Stimulated activated CD8-positive, alpha-beta memory T cell treated with anti-CD3 and anti-CD28 coated beads, Interleukin-4, amount 100 ng/mL, for 48 hours (primary cell): ENCODE measurements at places on chromosomes 11 and 22.
A peak's percentile ranks its signal among the peaks of the same experiment; 100 is the strongest.

DNA sequence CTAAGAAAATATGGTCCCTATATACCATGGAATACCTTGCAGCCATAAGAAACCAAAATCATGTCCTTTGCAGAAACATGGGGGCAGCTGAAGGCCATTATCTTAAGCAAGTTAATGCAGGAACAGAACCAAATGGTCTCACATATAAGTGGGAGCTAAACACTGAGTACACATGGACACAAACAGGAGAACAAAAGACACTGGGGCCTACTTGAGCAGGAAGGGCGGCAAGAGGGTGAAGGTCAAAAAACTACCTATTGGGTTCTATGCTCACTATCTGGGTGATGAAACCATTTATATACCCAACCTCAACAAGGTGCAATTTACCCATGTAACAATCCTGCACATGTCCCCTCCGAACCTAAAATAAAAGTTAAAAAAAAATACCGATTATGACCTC lies 22.5 kb downstream of the GAS2 start:
- no peak for DNase-seq

DNA sequence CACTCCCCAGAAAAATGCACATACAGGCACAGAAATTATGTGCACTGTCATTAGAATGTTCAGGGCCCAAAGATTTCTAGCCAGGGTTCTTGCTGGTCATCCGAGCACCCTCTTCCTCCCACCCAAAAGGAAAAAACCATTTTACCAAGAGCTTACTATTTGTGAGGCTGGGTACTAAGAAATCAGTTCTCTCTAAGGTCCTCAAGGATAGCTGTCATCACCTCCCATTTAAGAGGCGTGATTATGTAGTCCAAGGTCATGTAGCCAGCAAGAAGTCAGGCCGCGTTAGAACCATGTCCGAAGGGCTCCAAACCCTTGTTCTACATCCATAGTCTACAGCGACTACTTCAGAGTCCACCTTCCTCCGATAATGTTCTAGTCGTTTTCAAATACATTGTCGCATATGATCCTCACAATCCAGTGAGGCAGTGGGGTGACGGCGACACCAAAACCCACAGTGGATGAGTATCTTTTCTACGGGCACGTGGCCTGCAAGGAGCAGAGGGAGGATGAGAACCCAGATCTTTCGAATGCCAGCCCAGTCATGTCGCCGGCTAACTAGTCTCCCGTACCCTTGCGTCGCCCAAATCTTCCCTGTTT lies 634 bp downstream of the TIMM8B start:
- peak; percentile 66 for DNase-seq

DNA sequence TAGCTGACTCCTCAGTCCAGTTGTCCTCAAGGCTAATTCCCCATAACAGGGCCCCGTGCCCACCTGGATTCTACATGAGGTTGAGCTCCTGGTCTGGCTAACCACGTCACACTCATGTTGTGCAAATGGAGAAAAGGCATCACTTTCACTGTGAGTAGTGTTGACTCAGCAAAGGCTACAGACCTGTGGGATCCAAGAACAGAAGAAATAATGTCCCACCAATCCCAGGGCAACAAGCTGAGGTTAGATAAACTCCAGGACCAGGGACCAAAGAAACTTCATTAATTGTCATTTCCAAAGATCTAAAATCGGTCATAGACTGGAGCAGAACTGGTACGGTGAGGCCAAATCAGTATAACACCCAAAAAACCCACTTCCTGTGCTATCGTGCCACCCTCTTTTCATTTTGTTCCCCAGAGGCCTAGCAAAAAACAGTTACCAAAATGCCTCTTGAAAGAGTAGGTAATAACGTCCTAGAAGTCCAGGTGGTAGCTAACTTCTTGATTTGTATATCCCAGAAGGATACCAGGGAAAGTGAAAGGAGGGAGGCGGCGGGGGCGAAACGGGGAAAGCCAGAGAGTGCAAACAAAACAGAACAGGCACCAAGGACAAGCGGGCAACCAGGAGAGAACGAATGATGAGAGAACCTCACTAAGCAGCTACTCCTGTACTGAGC lies 1.4 kb downstream of the PCSK7 start:
- DNase-seq, result peak; percentile 73

GRCh38 chr11:59225017-59225416 lies 12.3 kb upstream of the MPEG1 start:
- no peak for DNase-seq

DNA sequence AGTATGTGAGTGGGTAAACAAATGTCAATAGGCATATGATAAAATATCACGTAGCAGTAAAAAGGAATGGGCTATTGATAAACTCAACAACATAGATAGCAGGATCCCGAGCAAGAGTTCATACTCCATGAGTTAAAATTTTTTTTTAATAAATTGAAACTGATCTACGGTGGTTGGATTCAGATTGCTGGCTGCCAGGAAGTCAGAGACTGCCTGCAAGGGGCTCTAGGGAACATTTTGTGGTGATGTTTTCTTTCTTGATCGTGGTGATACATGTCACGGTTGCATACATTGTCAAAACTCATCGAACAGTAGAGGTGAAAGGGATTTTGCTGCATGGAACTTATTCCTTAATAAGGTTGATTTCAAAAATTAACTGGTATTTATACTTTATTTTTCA lies 62.6 kb upstream of the WNT7B start:
- DNase-seq, result no peak

DNA sequence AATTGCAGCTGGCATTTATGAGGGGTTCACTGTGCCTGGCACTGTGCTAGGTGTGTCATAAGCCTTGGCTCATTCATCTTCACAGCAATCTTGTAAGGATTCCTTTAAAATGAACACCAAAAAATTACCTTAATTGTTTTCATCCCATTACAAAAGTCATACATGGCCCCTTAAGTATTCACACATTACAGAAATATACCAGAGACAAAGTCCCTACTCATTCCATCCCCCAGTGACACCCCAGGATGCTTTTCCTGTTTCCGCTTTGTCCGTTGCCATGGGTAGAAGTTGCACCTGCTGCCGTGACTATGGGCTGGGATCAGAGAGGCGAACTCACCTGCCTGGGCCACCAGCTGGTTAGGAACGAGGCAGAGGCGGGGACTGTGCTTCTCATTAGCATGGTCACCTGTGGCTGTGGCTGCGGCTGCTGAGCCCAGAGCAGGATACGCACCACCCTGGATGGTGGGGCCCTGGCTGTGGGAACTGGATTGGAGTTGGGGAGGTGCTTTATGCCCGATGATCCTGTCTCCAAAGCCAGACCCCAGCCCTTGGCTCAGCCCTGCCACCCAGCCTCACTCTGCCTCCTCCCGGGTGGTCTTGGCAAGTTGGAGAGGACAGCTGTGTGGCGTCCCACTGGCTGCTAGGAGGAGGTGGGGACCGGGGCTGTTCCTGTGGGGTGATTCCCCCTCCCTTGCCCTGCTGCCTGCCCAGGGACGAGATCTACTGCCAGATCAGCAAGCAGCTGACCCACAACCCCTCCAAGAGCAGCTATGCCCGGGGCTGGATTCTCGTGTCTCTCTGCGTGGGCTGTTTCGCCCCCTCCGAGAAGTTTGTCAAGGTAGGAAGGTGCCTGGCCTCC lies 60.8 kb downstream of the MYO7A start:
- no peak for DNase-seq

DNA sequence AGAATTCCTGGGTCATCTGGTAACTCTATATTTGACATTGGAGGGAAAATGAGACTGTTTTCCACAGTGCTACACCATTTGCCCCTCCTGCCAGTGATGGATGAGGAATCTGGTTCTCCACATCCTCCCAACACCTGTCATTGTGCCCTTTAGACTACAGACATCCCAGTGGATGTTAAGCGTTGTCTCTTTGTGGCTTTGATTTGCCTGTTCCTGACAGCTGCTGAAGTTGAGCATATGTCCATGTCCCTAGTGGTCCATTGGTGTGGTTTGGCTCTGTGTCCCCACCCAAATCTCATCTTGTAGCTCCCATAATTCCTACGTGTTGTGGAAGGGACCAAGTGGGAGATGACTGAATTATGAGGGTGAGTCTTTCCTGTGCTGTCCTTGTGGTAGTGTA lies 88.5 kb downstream of the BRD1 start:
- DNase-seq, result no peak

GRCh38 chr22:29697853-29698598 lies 21.8 kb upstream of the CABP7 start:
- DNase-seq, result no peak

DNA sequence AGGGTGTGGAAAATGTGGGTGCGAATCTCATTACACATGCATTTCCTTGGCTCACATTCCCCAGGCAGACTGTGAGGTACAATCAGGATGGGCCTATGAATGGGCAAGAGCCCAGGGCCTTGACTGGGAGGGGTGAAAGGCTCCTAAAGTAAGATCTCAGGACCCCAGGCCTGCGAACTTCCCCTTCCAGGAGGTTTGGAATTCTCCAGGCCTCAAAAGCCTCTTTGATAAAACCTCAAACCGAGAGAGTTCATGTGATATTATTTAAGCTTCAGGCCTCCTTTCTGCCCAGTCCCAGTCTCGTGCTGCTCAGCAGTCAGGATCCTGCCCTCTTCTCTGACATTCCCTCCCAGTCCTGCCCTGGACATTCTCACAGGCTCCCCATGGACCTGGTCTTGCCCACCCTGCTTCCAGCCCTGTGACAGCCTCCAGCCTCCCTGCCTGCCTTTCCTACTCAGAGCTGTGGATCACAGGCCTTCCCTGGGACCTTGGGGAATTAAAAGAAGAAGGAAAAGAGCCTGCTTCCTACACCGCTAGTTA lies 37.3 kb upstream of the TEAD1 start:
- no peak for DNase-seq

DNA sequence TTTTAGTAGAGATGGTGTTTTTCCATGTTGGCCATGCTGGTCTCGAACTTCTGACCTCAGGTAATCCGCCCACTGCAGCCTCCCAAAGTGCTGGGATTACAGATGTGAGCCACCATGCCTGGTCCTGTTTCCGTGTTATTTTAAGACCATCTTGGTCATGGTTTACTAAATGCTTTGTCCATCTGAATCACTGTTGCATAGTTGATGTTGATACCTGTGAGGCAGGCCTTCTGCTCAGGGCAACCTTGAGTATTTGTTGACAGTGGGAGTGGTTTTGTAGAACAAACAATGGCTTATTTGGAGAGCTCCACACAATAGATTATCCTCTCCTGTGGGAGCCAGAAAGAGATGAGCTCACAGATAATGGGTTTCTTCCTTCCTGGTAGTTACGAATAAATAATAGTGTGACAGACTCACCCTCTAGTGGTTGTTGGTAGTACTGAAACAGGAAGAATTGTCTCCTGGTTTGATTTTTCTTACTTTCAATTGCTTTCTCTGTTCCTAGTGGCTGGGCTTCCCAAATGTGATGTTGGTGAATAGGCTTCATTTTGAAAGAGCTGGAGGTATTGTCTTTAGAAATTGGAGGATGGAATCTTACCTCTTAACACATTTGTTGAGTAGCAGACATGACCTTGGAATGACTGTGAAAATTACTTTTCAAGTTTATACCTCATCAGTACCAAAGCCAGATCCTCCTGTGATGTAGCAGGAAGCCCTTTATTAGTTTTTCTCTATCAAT lies 39.0 kb downstream of the CTNND1 start:
- no peak for DNase-seq

GRCh38 chr22:31090217-31091085 lies 9.3 kb downstream of the SMTN start:
- DNase-seq, result no peak

DNA sequence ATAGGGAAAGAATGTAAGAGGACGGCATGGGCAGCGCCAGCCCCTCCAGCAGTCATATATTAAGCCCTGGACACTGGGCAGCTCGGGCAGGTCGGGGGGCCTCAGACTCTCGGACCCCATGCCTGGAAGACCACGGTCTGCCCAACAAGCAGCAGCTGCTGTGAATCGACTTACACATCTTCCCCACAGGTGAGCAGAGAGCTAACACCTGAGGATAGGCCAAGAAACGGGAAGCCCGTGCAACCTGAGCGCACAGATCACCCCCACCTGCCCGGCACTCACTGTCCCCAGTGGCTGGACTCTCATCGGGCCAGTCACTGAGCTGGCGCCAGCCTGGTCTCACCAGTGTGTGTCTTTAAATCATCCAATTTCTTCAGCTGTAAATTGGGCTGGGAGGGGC lies 4.7 kb upstream of the TCF20 start:
- no peak for DNase-seq

DNA sequence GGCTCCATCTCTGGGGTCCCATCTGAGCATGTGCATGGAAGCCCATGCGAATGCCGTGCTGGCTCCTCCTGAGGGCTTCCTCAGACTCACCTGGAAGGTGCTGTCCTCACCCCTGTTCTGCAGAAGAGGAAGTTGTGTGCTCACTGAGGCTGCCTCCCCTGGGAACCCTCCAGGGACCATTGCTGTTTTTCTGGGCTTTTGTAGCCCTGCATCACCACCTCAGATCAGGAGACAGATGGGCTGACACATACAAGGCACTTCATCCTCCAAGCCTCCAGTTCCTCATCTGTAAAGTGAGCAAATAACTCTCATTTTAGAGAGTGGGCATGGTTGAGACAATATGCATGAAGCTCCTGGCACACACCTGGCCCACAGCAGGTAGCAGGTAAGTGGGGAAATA lies 12.1 kb upstream of the LRRC32 start:
- no peak for DNase-seq

GRCh38 chr22:19971276-19972124 lies 29.9 kb upstream of the TXNRD2 start:
- no peak for DNase-seq

DNA sequence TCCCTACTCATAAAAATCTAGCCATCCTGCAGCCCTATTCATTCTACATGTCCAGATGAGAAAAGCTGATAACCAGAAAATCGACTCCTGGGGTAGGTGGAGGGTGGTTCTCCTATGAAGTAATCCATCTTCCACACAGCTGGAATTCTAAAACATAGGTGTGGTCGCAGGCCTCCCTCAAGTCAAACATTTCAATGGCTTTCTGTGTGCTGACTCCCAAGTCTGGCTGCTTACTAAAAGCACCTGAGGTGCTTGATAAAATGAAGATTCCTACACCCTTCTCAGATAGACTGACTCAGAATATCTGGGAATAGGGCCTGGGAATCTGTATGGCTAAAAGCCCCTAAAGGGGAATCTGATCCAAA lies 26.1 kb downstream of the IRAG1 start:
- no peak for DNase-seq

- DNase-seq, result no peak
These were observed 39.9 kb upstream of the PHF21A start for GRCh38 chr11:46161201-46161600.

GRCh38 chr22:39136317-39136716 lies 16.2 kb downstream of the CBX7 start:
- DNase-seq, result no peak

DNA sequence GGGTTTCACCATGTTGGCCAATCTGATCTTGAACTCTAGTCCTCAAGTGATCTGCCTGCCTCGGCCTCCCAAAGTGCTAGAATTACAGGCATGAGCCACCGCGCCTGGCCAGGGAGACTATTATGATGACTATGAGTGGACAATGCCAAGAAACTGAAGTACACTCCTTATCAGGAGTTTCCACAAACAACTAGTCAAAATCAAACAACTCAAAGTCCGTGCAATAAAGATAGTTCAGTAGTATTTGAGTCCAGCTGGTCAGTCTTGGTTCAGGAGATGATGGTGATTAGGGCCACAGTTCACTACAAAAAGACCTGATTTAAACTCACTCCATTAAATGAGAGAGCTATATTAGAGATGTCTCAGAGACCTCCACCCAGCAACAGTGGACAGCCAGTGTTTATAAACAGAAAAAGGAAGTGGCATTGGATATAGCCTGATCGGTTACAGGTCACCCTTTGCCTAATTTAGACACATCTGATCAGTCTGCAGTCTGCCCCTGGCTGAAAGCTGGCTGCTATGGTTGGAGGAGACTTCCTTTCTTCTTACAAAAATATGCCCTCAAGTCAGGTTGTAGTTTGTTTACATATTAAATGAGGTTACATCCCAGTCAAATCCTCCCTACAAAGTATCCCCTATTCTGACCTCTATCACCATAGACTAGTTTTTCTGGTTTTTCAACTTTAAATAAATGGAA lies 17.0 kb downstream of the CD3E start:
- DNase-seq, result no peak
